ENCODE measurements at places on chromosomes 16 and 17.

DNA sequence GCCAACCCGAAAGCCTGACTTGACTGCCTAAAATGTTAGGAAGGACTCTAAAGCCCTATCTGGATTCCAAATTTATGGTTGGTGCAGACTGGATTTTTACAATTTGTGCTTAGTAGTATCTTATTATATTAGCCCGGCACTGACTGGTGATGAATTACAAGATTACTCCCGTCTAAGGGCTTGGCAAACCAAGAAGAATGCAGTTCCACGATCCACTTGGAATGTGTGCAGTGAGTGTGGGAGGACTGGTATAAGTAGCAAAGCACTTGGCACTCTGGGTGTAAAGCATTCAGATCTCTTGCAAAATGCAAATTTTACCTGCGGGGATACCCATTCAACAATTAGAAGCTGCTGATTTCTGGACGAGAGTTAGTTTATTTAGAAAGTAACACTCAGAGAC, 539.4 kb downstream of the MAF start:
- DNase-seq: no peak

GRCh38 chr17:49393491-49394255, 21.0 kb downstream of the PHB1 start:
- no peak for DNase-seq

GRCh38 chr17:67438667-67439066, 61.6 kb downstream of the PITPNC1 start:
- no peak for DNase-seq

DNA sequence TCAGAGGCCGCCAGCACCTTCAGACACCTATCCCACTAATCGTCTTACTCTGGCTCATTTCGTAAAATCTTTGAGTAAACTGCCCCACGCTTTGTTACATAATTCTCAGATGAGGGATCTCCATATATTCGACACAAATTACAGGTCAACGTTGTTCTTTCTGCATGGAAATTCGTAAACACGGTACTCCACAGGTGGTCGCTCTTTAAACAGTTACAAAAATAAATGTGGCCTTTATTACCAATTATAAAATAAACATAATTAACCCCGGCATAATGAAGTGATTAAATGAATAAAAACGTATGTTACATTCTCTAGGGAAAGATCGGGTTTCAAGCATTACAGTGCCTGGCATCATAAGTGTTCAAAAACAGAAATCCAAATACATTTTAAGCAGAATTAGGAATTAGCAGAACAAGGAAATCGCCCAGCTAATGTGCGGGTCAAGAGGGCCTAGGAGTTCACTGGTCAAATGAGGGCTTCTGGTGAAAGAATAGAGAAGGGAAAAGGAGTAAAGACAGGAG, 943 bp upstream of the PIP4K2B start:
- no peak for DNase-seq

DNA sequence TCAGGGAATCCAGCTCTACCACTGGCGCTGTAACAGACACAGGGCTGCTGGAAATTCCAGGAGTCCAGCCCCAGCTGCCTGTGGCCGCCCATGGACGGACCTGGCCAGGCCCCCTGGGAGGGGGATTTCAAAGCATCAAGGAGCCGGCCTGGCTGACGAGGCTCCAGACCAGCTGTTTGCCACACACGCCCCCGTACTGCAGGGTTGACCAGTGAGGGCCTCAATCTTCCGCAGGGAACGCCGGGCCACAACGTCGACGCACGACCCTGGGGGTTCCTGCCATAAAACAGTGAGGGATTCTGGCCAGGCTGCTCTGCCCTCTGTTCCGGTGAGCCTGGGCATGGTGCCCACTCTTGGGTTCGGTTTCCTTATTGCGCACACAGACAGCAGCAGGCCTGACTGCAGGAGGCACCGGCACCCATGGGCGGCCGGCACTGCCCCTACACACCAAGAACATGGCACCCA, 3.7 kb downstream of the LMF1 start:
- no peak for DNase-seq

- DNase-seq: no peak
Measured at GRCh38 chr17:62712171-62712581, 84.7 kb downstream of the MRC2 start.

- no peak for DNase-seq
Measured at GRCh38 chr16:9343276-9343675, 251.8 kb downstream of the HAPSTR1 start.

GRCh38 chr17:75047398-75048098, 523 bp downstream of the KCTD2 start:
- DNase-seq: no peak

- no peak for DNase-seq
Measured at GRCh38 chr16:10282367-10282766, 100.1 kb upstream of the GRIN2A start.

- peak; percentile 23 for DNase-seq
Measured at GRCh38 chr16:17590711-17591654, 120.2 kb upstream of the XYLT1 start.

DNA sequence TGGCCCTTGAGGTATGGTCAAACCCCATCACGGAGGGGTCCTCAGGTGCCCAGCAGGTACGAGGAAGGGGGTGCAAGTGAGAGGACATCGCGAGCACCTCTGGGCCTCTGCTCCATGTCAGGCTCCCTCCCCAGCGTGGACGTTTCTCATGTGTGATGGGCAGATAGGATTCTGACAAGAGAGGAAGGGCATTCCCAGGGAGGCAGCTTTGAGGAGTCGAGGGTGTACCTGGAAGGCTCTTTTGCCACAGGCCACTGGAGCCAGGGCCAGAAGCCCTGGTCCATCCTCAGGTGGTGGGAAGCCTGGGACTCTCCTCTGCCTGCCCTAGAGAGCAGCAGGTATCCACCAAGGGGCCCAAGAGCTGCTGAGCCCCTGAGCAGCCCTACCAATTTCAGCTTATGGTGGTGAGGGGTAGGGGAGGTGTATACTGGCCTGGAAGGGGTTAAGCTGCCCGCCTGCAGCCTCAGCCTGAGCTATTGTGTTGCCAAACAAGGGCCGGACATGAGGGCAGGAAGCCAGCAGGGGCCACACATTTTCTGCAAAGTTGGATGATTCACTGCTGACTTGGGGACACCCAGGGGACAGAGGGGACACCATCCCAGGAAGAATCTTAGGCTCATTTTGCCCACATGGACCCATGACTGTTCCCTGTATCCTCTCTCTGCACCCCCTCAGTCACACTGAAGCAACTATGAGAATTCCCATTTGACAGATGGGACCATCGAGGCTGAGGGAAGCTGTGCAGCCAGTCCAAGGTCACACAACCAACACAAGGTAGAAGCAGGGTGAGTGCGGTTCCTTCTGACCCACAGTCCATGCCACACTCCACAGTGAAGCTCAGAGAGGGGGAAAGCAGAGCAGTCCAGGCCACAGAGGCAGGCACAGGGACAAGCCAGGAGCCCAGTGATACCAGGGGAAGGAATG, 1.7 kb downstream of the CDH5 start:
- no peak for DNase-seq

DNA sequence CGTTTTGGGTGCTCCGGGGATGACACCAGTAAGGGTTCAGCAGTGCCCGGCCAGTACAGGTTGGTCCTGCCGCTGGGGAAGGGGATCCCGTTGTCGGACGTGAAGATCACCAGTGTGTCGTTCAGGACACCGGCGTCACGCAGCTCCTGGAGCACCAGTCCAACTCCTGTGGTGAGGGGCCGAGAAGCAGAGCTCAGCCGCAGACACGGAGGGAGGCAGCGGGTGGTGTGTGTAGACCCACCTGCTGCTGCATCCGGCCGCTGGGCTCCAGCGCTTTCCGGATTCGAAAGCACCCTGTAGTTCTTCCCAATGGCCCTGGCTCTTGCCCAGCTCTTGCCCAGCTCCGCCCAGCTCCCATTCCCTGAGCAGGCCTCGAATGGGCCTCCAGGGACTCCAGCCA, 8.0 kb downstream of the SGSH start:
- DNase-seq: no peak

DNA sequence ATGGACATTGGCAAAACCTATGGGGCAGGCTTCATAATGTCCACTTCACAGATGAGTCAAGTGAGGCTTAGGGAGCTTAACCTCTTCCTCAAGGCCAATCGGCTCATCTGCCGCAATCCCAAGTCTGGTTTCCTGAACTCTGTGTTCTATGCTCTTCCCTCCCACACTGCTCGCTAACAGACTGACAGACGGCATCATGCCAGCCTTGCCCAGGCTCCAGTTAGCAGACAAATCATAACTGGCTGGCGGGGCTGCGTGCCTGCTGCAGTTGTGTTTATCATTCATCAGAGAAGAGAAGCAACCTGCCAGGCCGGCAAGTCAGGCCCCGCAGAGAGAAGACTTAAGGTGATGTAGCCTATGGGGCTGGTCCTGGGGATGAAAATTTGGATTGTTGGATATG, 216.2 kb upstream of the ASIC2 start:
- no peak for DNase-seq

DNA sequence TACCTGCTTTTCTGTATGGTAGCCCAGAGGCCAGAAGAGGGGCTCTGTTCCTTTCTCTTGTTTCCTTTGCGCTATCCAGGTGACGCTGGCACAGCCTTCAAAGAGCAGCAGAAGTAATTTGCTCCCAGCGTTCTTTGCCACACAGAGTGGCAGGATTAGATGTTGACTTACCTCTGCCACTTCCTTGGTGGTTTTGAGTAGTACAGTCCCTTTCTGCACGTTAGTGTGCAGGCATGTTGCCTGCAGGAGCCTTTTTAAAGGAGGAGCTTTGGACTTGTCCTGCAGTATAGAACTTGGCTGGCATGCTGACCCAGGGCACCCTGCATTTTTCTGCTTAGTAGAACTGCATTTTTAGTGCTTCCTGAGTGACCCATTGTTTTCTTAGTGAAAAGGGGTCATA, at the start of gene ABCC11:
Gene ABCC11, minus strand, starts transcription at position 229 of the 400 bp plus-strand sequence. CDS start 15,618 bp downstream, outside the sequence.
- DNase-seq: no peak

DNA sequence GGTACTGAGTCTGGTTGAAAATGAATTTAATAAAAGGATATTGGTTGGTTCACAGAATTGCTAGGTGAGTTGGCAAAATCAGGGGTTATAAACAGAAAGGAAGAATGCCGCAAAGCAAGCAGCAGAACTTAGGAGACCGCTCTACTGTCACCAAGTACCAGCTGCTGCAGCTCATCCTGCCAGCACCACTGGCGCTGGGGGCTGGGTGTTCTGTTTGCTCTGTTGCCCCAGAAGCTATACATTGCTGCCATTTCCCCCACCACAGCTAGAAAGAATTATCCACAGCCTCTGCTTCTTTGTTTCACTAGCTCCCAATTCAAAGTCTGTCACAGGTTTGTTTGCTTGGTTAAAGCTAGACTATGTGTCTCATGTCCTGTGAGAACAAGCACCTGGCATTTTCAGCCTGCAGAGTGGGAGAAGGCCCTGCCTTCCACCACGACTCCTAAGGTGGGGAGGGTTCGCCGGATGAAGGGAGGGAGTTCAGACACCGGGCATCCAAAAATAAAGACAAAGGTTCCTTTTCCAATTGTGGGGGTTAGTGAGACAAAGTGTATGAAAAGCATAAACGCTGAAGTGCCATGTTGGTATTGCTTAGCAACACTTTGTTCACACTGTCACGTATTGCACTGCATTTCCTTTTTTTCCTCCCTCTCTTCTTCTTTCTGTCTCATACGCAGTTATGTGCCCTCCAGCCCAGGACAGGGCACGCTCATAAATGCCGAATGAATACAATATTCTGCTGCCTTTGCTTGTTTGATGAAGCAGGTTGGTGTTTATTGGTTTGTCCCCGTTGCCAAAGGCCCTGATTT, 9.6 kb upstream of the CPD start:
- DNase-seq: no peak

- DNase-seq: peak; percentile 43
Measured at GRCh38 chr16:56851671-56852400, 13.2 kb upstream of the SLC12A3 start.

DNA sequence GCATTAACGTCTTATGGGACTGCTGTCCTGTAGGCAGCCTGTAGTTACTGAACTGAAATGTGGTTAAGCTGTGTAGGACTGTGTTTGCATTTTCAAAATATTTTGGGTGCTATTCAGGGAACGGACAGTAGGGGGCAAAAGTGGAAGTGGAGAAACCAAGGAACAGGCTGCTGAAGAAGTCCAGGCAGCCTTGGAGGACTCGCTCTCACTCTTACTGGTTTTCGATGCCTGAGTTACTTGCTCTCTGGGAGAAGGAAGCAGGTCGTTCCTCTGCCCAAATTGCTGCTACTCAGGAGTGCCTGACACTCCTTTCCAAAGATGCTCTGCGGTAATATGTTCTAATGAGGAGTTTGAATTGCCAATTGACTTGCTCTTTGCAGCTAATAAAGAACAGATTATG, 64.5 kb upstream of the RBFOX1 start:
- peak; percentile 11 for DNase-seq

GRCh38 chr16:9610727-9611126, 519.3 kb downstream of the HAPSTR1 start:
- no peak for DNase-seq

DNA sequence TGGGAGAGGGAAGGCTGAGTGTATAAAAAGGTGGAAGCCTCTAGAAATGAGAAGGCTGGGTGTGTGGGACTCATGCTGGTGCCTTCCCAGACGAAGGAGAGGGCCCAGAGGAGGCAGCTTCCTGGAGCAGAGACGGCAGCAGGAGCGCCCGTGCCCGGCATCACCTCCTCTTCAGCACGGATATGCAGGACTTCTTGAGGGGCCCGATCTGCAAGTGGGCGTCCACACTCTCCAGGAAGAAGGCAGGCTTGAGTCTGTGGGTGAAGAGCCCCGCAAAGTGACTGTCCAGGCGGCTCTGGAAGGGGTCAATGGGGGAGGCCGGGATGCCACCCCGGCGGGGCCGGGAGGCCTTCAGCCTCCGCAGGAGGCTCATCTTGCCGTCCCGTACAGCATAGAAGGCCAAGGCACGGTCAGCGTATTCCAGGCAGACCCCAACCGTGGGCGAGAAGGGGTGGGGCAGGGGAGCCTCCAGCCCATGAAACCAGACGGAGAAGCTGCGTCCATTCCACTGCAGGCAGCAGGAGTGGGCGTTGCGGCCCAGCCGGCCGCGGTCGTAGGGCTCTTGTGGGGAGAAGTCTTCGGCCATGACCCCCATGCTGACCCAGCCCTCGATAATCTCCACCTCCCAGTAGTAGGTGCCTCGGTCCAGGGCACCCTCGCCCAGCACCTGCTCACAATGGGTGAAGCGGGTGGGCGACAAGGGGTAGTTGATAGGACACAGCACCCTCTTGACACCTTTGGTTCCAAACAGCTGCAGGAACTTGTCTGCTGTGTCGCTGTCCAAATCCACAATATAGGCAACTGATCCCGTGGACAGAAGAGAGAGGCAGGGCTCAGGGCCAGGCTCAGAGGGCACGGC, 3.8 kb downstream of the TRIM47 start:
- DNase-seq: no peak

DNA sequence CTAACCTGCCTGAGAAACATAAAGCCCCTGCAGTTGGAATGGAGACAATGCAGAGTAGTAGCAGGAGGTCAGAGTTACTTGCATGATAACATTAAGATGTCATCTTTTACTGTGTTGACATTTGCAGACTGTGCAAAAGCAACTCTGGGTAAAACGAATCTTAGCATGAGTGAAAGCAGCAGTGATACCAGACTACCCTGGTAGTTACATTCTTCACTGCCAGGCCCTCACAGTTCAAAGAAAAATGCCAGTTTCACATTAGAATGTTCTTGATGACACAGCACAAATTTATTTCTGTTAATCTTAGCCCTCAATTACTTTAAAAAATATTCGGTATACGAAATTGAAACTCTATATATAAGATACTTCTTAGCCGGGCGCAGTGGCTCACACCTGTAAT, 12.2 kb downstream of the MPHOSPH6 start:
- no peak for DNase-seq

GRCh38 chr16:2712063-2712441, 8.0 kb downstream of the PRSS27 start:
- no peak for DNase-seq

Data from AG20443 (cell line).